ENCODE measurements at places on chromosomes 11 and 22.

DNA sequence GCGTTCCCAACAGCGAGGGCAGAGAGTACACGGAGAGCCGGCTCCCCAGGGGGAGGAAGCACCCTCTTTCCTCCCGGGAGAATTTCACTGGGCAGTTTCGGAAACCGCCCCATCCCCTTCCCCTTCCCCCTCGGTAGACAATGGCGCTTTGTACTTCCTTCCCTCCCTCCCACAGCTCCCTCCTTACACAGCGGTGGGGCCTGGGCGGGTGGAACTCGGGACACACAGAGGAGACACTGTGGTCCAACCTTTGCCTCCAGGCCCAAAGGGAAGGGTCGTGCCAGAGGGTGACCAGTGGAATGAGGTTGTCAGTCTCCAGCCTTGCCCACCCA lies 4.3 kb downstream of the SMTN start:
- DNase-seq = no peak

DNA sequence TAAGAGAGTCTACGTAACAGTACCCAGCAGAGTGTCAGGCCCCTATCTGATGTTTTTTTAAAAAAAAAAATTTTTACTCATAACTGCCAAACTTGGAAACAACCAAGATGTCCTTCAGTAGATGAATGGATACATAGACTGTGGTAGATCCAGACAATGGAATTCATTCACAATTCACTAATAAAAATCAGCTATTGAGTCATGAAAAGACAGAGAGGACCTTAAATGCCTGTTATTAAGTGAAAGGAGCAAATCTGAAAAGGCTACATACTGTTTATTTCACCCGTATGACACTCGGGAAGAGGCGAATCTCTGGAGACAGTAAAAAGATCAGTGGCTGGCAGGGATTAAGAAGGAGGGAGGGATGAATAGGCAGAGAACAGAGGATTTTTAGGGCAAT lies 541.4 kb upstream of the TENM4 start:
- no peak for DNase-seq

DNA sequence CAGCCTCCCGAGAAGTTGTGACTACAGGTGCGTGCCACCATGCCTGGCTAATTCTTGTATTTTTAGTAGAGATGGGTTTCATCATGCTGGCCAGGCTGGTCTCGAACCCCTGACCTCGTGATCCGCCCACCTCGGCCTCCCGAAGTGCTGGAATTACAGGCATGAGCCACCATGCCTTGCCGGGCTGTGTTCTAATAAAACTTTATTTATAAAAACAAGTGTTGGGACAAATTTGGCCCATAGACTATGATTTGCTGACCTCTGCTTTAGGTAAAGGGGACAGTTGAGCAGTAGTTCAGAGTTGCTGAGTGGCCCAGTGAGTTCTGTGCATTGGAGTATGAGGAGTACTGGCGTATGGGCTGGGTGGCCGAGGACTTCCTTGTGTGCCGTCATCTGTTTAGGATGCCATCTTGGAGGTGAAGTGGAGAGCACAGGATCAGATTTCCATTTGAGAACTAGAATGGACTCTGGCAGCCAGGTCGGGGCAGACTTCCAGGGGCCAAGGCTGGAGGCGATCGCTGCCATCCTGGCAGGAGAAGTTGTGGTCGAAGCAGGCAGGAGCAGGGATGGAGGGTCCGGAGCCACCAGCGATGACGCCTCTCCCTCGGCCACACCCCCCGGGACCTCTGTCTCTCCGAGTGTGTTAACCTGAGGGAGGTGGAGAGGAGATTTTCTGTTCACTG lies 43.8 kb downstream of the FBLN1 start:
- DNase-seq = no peak

GRCh38 chr11:61694602-61694939 lies 14.4 kb downstream of the DAGLA start:
- no peak for DNase-seq

GRCh38 chr11:102391549-102392237 lies 44.7 kb downstream of the BIRC2 start:
- DNase-seq = no peak

GRCh38 chr22:37232140-37232998 lies 11.7 kb downstream of the RAC2 start:
- DNase-seq = no peak

GRCh38 chr11:84719935-84720577 lies 907.1 kb downstream of the DLG2 start:
- DNase-seq = no peak

- no peak for DNase-seq
Observed at GRCh38 chr22:40716116-40716515, 36.8 kb downstream of the MCHR1 start.

- DNase-seq = no peak
Observed at GRCh38 chr11:39209981-39210380, 2249.5 kb downstream of the LRRC4C start.

GRCh38 chr11:128343135-128343514 lies 244.2 kb downstream of the ETS1 start:
- no peak for DNase-seq

- no peak for DNase-seq
Observed at GRCh38 chr11:65357856-65358356, 3.4 kb downstream of the TIGD3 start.

- DNase-seq = no peak
Observed at GRCh38 chr22:50076646-50077535, 8.3 kb downstream of the MLC1 start.

- no peak for DNase-seq
Observed at GRCh38 chr11:58980159-58980843, 41.0 kb downstream of the GLYATL1 start.

- DNase-seq = no peak
Observed at GRCh38 chr11:94049351-94049750, 28.2 kb downstream of the HEPHL1 start.

DNA sequence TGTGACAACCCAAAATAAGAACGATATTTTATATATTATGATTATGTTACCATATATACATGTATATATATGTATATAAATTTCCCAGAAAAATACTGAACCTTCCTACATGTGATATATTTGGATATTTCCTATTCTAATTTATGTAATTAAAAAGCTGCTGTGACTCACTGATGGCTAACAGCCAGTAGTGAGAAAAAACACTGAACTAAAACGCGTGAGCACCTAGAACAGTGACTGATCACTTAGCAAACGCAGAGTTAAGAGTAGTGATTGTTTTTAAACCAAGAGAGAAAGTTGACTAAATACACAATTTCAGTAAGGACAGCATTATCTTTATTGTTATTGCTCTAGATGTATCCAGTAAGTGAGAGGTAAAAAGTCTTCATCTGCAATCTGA lies 213.8 kb downstream of the TMEM135 start:
- DNase-seq = no peak

- DNase-seq = no peak
Observed at GRCh38 chr11:35165030-35165422, 26.1 kb downstream of the CD44 start.

- DNase-seq = no peak
Observed at GRCh38 chr22:38220163-38220562, 18.4 kb downstream of the MAFF start.

DNA sequence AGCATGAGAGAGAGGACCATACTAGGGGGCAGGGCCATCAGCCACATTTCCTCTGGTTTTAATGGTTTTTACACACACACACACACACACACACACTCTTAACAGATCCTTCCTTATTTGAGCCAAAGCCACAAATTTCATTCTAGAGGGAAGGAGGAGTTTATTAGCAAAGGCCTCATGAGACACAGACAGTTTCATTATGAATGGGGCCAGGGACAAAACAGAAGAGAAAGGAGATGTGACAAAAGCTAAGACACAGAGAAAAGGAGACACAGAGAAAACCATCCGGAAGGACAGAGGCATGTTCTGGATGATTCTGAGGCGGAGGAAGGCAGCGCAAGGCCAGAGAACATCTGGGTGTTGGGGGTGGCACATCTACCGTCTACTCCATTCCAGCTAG lies 32.2 kb upstream of the ARFGAP3 start:
- DNase-seq = no peak

DNA sequence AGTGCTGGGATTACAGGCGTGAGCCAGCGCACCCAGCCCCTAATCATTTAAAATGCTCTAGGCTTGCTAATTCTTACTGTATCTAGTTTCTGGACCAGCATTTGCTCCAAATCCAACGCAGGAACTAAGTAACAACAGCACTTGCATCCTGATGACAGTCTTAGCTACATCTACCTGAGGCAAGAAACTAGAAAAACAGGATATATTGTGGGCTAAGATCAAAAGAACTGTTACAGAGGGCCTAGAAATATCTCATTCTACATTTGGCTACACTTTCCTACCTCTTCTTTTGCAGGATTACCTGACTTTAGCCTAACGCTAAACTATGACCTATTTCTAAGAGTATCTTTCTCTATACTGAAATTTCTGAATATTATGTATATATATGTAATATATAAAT lies 7.8 kb downstream of the DCDC1 start:
- no peak for DNase-seq

DNA sequence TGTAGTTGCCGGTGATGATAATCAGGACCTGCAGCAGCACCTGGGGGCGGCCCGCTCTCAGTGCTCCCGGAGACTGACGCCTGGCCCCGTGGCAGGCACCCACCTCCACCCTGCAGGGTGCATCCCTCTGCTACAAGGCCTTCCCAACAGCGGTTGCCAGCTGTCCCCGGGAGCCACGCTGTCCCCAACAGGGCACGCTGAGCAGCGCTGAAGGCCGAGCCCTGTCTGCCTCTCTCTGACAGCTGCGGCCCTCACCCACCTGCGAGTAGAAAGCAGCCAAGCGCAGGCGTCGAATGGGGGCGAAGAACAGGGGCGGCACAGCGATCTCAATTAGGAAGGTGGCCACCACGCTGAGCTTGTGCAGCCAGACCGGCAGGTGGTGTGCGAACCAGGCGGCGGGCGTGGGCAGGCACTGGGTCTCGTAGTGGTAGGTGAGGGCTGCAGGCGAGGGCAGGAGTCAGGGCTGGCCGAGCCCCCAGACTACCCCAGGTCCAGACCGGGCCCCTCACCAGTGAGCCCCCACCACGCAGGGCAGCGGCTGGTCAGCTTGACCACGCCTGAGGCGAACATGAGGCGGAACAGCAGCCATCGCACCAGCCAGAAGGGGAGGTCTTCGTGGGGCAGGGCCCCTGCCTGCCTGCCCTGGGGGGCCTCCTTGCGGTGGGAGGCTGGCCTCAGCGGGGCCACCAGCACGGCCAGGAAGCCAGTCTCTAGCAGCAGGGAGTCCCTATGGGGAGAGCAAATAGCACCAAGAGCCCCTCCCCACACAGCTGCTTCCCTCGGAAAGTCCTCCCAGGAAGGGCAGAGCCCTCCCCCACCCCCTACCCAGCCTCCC lies 1.5 kb downstream of the LMF2 start:
- DNase-seq = no peak

DNA sequence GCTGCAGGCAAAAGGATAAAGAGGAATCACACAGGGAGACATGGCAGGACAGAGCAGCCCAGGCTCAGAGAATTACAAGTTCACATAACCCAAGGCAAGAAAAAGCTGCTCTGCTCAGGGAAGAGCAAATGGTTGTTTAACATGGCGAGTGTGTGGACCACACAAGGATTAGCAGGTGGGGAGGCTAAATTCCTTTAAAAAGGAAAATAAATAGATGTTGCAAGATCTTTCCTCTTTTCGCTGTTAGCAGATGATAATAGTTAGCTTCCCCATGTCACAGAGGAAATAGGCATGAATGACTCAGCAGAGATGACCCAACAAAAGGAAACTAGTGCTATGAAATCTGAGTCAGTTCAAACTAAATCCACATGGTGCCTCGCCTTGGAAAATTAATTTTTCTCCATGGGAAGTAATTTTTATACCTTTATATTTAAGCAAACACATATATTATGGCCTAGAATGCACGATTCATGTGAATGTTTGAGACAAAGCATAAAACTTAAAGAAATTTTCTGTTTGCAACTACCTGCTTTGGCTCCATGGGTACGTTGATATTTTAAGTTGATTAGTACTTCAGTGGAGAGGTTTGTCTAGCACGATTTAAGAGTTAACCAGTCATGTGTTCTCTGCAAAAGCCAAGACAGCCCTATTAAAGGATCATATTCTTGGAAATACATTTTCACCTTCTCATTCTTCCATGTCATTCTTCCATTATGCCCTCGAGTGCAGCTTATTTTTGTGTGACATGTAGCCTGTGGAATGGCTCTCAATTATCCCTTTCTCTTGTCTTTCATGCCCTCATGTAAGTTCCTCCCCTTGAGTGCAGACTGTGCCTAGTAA lies 38.5 kb upstream of the FJX1 start:
- no peak for DNase-seq

DNA sequence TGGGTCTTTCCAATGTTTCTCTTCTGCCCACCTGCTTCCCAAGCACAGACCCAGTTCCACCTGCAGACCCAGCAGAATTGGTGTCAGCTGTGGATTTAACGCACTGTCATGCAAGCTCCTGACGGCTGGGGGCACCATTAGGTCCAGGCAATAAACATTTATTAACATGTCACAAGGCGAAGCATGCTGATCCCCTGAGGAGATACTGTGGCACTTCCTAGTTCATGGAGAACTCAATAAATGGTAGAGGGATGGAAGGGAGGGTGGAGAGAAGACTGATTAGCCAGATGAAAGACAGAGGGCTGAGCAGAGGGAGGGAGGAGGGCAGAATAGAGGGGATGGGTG lies 68.3 kb upstream of the TSPAN18 start:
- no peak for DNase-seq

DNA sequence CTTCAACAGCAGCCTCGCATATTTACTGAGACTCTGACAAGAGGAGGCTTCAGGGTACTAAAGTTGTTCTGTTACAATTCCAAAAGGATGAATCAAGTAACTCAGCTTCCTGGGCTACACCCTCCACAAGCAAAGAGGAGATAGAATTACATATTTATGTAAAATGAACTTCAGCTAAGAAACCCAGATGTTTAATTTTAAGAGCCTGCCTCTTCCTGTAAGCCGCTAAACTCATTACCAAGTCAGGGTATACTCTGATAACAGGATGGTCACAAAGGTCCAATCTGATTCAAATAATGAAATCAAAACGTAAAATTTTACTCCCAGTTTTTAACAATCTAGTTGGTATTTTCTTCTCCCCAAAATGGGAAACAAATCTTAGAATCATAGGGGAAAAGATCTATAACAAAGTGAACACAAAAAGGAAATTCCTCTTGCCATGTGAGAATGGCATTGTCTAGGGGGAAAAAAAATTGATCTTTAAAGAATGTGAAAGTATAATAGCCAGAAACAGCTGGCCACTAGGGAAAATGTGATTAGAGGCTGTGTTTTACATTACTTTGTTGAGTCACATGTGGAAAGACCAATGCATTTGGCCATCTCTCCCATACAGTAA lies 30.9 kb downstream of the CHEK2 start:
- DNase-seq = no peak
